ENCODE measurements at places on chromosomes 7 and 10. TPM values are rescaled to one million over a fixed set of nuclear protein-coding genes. Genes with fewer than 3 reads are reported as not detected.
A peak's percentile ranks its signal among the peaks of the same experiment; 100 is the strongest.

Gene PRKAR1B
- polyA plus RNA-seq, result 10.2 TPM

Gene KIAA1549
- polyA plus RNA-seq, result 1.1 TPM

Gene RAMP3
- polyA plus RNA-seq, result not detected

Gene GPR146
- polyA plus RNA-seq, result 0.13 TPM

Gene AKR1C4
- not detected for polyA plus RNA-seq

DNA sequence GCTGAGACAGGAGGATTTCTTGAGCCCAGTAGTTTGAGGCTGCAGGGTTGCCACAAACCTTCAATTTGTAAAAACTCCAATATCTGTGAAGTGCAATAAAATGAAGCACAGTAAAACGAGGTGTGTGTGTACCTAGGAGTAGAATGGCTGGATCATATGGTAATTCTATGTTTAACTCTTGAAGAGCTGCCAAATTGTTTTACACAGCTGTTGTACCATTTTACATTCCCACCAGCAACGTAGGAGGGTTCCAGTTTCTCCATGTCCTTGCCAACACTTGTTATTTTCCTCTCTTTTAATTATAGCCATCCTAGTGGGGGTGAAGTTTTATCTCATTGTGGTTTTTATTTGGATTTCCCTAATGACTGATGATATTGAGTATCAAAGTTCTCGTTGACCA, 16.2 kb downstream of the PLEKHA1 start:
- no peak for DNase-seq

DNA sequence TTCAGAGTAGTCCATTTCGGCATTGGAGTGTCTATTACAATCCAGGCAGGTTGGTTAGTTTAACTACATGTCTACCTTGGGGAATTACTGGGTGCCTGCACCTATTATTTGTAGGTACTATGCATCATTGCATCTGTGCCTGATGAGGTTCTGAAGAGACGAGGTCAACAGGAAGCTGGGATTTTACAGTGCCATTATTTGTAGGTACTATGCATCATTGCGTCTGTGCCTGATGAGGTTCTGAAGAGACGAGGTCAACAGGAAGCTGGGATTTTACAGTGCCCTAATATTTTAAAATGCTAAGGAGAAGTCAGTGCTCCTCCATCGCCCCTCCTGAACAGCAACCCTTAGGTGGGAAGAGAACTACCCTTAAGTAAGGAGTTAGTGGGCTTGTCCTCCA, 41.7 kb downstream of the NPY start:
- no peak for DNase-seq

DNA sequence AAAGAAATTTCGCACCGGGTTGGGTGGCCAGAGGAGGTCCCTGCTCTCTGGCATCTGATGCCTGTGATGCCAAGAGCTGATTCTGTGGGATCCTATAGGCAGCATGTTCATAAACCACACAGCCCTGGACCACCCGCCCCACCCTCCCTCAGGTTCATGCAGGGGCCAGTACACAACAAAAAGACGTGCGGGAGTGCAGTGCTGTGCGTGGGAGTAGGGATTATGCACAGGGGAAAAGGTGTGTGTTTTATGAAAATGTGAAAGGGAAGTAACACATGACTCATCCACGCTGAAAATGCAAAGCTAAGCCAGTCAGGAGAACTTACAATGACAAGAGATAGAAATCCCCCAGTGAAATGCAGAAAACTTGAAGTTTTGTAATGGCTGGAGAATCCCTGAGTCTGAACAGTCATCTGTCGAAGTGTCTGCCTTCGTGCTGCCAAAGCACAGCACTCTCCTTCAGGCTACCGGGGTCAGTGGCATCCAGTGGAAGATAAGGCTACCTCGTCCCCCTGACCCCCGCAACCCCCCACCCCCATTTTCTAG, 1.1 kb downstream of the KIAA1217 start:
- DNase-seq, result peak; percentile 38

DNA sequence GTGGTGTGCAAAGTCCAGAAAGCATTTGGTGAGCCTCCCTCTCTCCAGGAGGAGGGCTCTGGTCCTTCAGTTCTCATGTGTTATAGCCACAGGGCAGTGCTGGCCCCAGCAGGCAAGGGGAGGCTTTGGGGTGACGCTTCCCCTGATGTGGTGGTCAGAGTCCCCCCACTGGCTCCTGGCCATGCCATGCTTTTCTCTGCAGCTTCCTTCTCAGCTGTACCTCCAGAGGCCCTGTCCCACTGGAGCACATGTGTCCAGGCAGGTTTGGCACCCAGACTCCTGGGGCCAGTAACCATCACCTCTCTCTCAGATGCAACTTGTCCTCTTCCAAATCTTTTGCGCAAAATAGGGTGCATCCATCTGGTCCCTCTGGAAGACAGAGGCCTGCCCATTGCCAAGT, 233.0 kb upstream of the ZNF32 start:
- no peak for DNase-seq

DNA sequence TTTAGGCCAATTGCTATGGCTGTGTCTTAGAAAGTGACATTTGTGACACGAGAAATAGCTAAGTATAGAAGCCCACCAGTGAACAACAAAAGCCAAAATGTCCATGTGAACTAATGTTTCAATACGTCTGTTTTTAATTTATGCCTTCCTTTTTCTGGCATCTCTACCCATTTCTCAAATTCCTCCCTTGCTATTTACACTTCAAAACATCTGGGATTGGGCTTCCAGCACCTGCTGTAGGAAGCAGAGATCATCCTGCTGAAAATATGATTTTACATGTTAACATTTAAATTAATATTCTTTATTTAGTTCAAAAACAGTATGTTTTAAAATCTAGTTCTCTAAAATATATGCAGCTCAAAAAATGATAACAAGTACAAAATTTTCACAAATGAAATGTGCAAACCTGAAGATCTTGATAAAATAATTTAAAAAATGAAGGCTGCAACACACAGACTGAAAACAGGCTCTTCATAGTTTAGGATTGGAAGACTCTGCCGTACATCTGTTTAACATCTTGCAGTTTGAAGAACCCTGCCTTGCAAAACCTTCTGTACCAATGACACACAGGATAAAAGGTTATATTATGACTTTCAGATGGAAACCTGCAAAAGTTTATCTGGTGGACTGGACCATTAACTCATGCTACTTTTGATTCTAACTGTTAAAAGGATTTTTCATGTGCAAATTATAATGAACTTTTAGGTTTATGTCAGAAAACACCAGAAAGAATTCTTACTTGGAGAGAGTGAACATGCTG, 408.4 kb downstream of the SUGCT start:
- DNase-seq, result no peak

DNA sequence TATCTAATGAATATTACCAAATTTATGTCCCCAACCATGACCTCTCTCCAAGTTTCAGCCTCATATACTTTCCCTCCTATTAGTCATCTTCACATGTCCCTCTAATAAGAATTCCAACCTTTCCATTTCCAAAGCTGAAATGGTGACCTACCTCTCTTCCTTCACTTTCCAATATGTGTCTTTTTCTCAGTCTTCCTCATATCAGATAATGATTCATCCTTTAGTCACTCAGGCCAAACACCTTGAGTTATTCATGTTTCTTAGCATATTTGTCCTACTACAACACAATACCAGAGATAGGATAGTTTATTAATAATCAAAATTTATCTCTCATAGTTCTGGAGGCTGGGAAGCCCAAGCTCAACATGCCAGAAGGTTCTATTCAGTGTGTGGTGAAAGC, 318.5 kb upstream of the ZWINT start:
- DNase-seq, result no peak

DNA sequence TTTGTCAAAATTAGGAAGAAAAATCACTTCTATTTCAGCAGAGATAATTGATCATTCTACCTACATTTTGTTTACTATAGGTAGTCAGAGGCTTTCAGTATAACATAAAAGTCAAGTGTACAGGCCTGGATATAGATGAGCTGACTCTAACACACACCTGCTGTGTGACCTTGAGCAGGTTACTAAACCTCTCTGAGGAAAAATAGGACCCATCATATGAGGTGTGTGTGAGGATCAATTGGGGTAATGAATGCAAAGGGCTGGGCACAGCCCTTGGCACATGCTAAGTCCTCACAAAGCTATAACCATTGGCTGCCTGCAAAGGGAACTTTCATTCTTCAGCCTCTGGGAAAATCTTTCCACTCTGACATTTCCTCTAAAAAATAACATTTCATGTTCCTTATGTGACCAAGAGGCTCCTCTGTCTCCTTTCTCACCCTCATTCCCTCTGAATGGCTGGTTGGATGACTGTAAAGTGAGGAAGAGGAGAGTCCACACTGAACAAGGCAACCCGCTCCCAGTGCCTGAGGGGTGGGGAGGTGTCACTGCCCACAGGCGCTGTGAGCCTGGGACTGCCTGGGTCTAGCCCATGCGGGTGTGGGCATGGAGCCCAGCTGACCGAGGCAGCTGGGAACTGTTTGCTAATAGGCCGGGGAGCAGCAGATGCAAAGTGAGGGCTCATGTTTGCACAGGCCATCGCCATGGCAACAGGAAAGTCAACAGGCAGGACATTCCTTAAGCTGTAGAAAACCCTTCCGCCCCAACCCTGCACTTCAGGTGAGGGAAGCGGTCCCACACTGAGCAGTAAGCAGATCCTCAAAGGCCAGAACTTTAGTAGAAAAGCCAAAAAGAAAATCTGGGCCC, 36.8 kb downstream of the MYOF start:
- DNase-seq, result peak; percentile 95

Gene CAMK2B
- 0.31 TPM for polyA plus RNA-seq

- DNase-seq, result no peak
These were observed 44.2 kb upstream of the PRSS58 start for GRCh38 chr7:142301923-142302550.

GRCh38 chr7:99124236-99124635, 19.7 kb downstream of the SMURF1 start:
- no peak for DNase-seq

GRCh38 chr10:90992462-90992861, 71.6 kb upstream of the ANKRD1 start:
- no peak for DNase-seq

- DNase-seq, result no peak
These were observed 202.8 kb upstream of the PRSS1 start for GRCh38 chr7:142546452-142546851.

GRCh38 chr10:76550806-76551205, 1086.8 kb downstream of the KCNMA1 start:
- no peak for DNase-seq

DNA sequence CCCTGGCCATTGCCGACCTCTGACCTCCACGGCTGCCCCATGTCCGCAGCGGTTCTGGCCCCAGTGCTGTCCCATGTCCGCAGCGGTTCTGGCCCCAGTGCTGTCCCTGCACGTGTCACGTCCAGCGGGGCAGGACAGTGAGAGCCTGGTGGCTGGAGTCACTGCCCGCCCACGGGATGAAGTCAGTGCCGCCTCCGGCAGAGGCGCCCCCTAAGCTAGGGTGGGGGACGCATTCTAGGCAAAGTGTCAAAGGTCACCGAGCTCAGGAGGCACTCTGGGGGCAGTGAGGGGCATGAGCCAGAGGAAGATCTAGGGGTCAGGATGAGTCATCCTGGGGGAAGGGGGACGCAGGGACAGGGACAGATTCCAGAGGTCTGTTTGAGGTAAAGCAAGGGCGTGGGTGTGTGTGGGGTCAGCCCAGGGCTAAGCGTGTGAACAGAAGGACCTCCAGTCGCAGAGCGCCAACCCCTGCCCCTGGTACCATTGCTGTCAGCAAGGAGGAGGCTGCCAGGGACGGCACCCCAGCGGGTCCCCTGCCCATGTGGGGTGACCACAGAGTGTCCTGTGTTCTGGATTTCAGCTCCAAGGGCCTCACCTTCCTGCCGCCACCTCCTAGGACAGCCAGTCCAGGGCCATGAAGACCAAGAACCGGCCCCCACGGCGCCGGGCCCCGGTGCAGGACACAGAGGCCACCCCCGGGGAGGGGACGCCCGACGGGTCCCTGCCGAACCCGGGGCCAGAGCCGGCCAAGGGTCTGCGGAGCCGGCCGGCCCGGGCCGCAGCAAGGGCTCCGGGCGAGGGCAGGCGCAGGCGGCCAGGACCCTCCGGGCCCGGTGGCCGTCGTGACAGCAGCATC, 665 bp downstream of the BHLHA15 start:
- no peak for DNase-seq

Gene TRPV5
- polyA plus RNA-seq, result not detected

DNA sequence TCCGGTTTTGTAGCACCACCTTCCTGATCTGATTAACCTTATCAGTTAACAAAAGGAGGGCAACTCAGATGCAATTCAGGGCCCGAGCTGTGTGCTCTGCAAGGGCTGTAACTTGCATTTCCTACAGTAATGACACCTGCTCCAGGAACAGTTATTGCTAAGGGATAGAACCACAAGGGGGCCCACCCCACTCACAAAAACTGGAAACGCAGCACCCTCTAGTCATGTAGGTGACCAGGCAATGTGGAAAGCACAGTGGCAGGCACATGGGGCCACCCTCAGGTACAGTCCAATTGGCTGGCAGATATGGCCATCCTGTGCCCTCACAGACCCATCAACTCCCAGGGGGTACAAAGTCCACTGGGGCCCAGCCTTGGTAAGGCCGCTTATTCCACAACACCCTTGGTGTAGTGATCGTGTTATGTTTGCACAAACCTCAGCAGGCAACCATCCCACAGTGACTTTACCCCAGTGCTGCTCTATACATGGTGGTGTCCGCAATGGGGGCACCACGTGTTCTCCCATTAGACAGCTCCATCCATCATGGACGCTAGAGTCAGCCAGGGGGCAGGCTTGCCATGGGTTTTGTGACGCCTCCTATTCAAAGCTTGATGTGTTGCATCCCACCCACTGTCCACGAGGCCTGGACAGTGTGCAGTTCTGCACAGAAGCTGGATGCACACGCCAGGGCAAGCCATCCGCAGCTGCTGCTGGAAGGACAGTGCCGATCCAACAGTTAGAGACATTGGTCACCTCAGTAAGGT, 9.4 kb downstream of the RNF133 start:
- no peak for DNase-seq

DNA sequence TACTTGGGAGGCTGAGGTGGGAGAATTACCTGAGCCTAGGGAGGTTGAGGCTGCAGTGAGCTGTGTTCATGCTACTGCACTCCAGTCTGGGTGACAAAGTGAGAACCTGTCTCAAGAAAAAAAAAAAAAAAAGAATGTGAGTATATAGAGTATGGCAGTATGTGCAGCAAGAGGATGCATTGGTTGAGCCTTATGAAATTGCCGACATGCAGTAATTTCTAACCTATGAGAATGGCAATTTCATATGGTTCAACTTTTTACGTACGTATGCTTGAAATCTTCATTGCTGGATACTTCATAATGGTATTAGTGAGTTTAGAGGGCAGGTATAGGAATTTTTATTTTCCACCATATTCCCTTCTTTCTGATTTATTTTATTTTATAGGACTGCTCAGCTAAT, 4.6 kb upstream of the FAM133B start:
- DNase-seq, result no peak

- DNase-seq, result no peak
These were observed 44.1 kb downstream of the SFTPD start for GRCh38 chr10:79904671-79905321.

DNA sequence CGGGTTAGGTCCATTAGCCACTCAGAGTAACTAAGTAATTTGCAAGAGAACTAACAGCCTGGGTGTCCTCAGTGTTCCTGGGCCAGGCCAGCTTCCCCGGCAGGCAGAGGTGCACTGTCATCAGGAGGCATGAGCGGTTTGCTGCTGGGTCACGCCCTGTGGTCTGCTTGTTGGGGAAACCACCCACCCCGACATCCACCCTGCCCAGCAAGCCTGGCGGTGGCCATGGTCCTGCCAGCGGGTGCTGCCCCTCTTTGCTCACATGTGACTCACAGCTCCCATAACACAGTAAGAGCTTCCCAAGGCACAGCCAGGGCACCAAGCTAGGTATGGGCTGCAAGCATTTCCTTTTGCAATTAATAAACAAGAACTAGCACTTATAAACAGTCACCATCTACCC, 75.9 kb downstream of the RGS10 start:
- no peak for DNase-seq

GRCh38 chr10:73244866-73245477, 2.1 kb downstream of the DNAJC9 start:
- DNase-seq, result no peak

- no peak for DNase-seq
These were observed 271.8 kb upstream of the CACNA2D1 start for GRCh38 chr7:82715344-82715743.

Gene GHRHR
- not detected for polyA plus RNA-seq

Data from keratinocyte (primary cell).